ENCODE measurements at places on chromosomes 1 and 21.
A peak's percentile ranks its signal among the peaks of the same experiment; 100 is the strongest.

DNA sequence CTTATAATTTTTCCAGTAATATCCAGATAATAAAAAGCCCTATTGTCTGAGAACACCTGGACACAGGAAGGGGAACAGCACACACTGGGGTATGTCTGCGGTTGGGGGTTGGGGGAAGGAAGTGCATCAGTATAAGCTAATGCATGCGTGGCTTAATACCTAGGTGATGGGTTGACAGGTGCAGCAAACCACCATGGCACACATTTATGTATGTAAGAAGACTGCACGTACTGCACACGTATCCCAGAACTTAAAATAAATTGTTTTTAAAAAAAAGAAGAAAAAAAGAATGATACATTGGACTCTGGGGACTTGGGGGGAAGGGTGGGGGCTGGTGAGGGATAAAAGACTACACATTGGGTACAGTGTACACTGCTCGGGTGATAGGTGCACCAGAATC lies 144.9 kb upstream of the C1orf174 start:
- DNase-seq: no peak

DNA sequence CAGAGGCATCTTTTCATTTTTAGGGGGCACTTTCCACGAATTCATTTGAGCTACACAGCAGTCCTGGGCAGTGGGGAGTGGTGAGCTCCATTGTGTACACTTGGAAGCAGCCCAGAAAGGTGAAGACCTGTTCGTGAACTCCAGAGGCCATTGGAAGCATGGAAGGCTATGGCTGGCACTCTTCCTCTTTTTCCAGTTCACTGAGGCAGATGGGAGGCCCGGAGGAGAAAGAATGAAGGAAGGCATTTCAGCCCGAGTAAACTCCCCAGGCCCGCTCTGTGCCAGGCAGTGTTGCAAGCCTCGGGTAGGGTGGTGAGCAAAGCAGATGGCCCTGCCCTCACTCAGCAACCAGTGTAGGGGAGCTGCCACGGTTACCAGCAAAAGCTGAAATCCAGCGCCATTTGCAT lies 673 bp upstream of the DHCR24 start:
- DNase-seq: peak; percentile 54

DNA sequence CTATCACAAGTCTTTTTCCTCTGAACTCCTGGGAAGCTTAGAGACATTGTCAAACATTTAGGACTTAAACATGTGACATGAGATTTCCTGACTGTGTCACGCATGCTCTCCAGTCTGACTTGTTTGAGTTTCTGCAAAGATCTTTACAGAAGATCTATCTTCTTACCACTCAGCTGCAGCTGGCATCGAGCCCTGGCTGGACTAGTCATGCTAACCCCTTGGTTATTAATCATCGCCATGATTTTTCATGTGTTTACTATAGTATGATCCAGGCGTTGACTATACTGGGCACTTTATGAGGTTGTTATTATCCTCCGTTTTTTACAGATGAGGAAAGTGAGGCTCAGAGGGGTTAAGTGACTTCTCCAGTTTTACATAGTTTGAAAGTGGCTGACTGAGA lies 18.1 kb upstream of the IRF2BP2 start:
- no peak for DNase-seq

DNA sequence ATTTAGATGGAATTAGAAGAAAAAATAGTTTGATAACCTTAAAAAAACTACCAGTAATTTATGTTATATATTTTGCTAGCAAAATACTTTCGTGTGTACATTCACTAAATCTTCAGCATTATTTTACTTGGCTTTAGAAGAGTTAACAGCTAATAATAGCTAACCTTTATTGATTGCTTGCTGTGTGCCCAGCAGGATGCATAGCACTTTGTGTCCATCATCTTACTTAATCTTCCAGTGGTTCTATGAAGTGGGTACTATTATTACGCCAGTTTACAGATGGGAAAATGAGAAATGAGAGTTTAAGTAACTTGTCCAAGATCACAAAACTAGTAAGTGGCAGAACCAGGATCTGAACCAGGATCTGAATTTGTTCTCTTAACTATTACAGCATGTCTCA lies 41.7 kb upstream of the GPR25 start:
- no peak for DNase-seq

- no peak for DNase-seq
Measured at GRCh38 chr1:221011145-221011544, 131.9 kb downstream of the HLX start.

- DNase-seq: no peak
Measured at GRCh38 chr1:187817782-187818181, 989.0 kb downstream of the PLA2G4A start.

GRCh38 chr1:82837766-82838465 lies 1037.2 kb downstream of the ADGRL2 start:
- no peak for DNase-seq

- DNase-seq: no peak
Measured at GRCh38 chr21:28489162-28489561, 503.5 kb downstream of the LTN1 start.

DNA sequence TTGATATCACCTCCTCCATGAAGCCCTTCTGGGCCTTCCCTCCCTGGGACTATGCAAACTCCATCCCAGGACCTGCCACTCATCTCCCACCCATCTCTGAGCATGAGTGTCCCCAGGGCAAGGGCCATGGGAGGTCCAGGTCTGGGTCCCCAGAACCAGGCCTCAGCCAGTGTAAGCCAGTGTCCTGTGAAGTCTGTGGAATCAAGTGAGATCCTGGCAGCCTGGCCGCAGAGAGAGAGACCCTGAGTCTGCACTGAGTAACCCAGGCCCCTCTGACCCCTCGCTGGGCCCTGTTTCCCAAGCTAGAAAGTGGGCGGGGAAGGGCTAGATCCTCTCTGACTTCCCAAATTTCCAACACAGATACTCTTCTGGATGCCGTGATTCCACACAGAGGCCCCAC lies 132.7 kb downstream of the DMRTB1 start:
- no peak for DNase-seq

DNA sequence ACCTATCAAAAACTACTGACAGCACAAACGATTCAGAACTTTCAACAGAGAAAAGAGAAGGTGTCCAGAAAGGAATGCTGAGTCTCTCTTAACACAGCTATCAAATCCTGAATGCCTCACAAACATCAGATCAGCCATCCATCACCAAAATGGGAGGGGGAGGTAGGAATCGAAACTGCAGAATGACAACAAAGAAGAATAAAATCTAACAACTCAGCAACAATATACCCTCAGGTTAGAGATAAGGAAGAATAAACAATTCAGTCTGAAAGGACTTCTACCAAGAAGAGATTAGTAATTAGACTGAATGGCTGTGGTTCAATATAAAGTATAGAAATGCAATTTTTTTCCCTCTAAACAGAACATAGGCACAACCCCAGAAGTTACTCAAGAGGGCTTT lies 94.4 kb downstream of the RERE start:
- DNase-seq: no peak

DNA sequence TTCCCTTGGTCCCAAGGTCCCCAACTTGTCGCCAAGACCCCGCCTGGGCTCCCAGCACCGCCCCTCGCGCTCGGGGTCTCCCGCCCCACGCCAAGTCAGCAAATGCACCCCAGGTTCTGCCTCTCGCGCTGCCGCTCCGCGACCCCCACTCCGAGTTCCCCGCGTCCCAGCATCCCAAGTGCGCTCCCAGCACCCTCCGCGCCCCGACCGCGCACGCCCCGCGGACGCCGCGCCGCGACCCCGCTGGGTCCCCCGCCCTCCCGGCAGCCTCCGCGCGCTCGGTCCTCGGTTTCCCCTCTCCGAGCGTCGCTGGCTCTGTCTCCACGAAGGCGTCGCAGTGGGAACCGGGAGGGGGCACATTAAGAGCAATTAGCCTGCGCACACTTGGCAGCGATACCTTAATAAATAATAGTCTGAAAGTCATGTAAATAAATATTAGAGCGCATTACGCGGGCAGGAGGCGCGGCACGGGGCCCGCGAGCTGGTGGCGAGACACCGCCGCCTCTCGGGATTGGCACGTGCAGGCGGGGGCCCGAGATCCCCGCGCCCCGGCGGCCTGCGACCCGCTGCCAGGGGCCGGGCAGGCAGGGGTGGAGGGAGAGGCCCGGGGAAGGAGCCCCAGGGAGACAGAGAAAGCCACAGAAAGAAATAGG lies 75.9 kb downstream of the VWA5B1 start:
- DNase-seq: no peak

GRCh38 chr1:1788646-1789431 lies 10.6 kb upstream of the NADK start:
- DNase-seq: no peak

DNA sequence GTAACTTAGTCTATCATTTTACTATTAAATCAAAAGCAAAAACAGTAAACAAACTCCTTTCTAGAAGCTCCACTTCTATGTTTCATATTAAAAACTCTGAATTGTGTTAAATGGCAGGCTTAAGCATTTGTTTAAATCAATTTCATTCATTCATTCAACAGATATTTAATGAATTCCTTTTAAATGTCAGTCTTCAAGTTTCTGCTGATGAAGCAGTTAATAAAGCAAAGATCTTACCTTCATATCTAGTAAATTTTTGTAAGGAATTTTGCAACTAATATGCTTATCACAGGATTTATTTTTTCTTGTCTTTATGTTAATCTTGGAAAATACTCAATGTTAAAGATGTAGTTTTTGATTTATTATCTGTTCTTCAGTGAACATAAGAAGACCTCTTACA lies 54.1 kb upstream of the RGS18 start:
- DNase-seq: no peak

DNA sequence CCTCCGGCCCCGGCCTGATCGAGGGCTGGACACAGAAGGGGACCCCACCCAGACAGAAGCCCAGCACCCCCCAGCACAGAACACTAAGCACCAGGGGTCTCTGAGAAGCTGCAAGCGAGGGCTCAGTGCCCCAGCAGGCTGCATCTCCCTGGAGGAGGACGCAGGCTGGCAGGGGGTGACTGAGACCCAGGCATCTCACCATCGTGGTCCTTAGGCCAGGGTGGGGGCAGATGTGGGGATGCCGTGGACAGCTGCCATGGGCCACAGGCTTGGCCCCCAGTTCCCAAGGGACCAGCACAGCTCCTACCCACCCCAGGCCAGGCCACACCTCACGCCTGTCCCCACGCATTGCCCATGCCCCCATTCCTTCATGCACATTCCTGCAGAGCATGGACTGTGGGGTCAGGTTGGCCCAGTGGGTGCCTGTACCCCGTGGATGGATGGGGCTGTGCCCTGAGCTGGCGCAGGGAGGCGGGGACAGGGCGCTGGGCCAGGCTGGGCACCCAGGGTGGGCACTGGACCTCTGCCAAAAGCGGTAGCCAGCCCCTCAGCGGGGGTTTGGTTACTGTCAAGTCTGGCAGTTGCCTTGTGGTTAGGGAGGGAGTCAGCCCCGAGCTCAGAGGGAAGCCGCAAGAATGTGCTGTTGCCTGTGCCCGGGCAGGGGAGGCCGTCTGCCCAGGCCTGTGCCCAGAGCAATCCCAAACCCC lies 61.5 kb downstream of the ARHGEF16 start:
- no peak for DNase-seq

GRCh38 chr1:46197964-46198811 lies at the start of gene POMGNT1:
TSS of gene POMGNT1 (minus strand) at chr1:46198434. CDS start at chr1:46197821, 613 bp downstream.
- DNase-seq: peak; percentile 31

DNA sequence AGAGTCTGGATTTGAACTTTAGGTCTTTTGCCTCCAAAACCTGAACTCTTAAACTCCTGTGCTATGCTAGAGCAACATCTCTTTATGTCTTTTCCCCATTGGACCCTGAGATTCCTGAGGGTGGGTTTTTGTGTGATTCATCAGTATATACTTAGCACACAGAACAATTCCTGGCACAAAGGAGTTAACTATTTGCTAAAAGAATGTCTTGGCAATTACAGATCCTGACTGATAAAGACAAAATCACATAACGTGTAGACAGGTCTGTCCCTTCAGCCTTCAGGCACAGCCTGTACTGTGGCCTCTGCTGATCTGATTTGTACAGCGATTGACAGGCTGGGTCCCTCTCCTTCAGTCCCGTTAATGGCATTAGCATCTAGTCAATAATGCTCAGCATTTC lies 162.4 kb upstream of the BEND5 start:
- DNase-seq: no peak

DNA sequence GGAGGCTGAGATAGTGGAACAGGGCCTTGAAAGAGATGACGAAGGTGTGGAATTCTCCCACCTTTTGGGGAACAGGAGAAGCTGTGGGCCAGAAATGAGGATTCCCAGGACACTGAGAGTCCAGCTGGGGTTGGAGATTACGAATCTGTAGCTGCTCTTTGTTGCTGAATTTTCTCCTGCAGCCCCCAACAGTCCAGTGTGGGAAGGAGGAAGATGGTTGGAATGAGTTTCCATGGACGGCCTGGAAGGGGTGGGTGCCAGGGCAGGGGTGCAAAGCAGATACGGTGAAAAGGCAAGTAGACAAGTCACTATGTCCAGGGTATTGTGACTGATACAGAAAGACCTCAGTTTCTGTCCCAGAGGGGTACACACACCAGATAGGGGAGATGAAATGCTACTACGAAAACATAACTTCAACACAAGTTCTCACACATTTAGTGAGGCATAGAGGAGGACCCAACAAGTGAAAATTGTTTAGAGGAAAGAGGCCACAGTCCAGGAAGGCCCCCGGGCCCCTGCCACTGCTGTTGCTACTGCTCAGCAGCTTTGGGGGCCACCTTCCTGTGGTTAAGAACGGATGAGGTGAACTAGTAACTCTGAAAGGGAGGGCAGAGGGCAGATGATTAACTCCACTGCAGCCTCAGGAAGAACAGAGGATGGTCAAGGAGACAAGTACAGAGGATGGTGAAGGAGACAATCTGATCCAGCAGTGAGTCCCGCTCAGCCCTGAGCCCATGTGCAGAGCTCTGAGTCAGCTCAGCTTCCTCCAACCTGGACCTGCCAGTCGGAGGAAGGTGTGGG lies 7.3 kb downstream of the CD244 start:
- DNase-seq: no peak

GRCh38 chr21:33151941-33152731 lies 77.6 kb upstream of the IFNAR2 start:
- DNase-seq: peak; percentile 81

DNA sequence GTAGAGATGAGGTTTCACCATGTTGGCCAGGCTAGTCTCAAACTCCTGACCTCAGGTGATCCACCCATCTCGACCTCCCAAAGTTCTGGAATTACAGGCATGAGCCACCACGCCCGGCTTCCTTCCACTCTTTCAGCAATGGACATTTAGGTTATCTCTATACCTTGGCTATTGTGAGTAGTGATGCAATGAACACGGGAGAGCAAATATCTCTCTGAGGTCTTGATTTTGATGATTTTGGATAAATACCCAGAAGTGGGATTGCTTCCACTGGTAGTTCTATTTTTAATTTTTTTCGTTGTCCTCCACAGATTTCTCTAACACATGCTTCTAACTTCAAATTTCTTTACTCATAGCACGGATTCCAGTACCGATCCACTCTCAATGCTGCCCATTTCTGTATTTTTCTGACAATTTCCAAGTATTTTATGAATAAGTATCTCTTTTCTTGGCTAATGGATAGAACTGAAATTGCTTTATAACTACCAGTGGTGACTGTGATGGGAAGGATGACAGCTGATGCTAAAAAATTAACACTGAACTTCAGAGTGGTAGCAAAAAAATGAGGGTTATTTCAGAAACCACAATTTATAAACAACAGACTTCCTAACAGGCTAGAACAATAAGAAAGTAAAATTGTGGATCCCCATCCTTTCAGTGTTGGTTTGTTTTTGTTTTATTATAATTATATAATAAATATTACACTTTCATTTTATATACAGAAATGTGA lies 327.5 kb upstream of the RUNX1 start:
- no peak for DNase-seq

All from NCI-H1694 treated with DMSO at 0.1 percent for 48 hours (cell line).